ENCODE measurements at places on chromosomes 12 and 14.

DNA sequence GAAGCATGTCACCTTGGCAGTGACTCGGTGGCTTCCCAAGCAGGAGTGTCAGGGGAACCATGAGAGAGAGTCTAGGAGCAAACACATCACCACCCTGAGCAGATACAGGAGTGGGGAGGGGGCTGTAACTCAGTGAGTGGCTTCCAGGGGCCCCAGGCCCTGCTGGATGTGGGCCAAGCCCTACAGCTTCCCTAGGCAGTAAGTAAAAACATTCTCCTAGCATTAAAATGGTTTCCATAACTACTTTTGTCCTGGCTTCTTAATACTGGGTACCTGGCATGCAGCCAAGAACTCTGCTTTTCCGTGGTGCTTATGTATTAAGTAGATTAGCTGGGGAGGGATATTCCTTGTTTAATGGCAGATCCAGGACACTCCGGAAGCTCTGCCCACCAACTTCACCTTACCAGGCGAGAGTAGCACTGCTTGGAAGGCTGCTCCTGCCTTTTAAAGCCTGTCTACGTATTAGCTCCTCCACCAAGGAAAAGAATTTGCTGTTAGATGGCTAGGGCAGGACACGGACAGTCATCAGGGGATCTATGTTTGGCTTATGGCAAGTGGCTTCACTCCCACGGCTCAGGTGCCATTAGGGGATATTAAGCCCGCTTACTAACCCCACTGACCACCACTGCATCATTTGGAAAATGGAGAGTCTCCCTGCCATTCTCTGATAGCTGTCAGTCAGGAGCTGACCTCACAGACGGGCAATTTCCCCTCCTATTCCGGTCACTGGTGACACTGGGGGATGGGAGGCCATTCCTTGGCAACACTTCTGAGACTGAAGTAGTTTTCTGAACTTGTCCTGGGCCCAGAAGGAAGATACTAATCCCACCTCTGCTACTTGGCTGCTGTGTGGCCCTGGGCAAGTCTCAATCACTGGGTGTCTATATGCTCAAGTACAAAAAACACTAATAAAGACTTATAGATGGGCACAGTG is 22.8 kb downstream of the OTUB2 start:
- no peak for DNase-seq

GRCh38 chr12:30706476-30706875 is 10.8 kb upstream of the IPO8 start:
- DNase-seq: no peak

GRCh38 chr14:90425373-90425879 is 28.6 kb downstream of the CALM1 start:
- DNase-seq: no peak

- DNase-seq: no peak
Observed at GRCh38 chr12:124082687-124083086, 109.7 kb downstream of the ZNF664 start.

DNA sequence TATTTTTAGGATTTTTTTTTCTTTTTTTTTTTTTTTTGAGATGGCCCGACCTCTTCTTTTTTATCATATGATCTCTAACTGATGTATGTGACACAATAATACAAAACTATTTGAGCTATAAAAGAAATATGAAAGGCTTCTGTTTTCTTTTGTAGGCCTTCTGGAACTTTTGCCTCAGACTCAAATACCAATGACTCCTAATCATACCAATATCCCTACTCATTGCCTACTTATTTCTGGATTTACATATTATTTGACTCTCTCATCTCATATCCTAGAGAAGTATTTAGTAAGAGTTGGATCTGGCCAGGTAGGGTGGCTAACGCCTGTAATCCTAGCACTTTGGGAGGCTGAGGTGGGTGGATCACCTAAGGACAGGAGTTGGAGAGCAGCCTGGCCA is 12.7 kb upstream of the WDR89 start:
- peak; percentile 91 for DNase-seq

DNA sequence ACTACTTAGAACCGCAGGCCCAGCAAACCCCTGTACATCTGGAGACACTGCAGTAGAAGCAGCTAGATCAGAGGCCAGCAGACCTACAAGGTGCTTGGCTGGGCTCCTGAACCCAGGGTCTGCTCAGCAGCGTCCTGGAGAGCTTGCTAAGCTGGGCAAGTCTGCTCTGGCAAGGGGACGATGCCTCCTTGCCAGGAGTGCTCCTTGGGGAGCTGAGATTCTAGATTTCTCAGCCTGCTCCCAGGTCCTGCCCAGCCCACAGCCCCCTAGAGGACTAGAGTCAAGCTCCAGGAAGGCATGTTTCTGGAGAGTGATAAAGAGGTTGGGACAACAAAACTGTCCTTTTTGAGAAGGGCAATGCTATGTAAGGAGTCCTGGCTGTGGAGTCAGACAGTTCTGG is 60.3 kb downstream of the HSPB8 start:
- no peak for DNase-seq

DNA sequence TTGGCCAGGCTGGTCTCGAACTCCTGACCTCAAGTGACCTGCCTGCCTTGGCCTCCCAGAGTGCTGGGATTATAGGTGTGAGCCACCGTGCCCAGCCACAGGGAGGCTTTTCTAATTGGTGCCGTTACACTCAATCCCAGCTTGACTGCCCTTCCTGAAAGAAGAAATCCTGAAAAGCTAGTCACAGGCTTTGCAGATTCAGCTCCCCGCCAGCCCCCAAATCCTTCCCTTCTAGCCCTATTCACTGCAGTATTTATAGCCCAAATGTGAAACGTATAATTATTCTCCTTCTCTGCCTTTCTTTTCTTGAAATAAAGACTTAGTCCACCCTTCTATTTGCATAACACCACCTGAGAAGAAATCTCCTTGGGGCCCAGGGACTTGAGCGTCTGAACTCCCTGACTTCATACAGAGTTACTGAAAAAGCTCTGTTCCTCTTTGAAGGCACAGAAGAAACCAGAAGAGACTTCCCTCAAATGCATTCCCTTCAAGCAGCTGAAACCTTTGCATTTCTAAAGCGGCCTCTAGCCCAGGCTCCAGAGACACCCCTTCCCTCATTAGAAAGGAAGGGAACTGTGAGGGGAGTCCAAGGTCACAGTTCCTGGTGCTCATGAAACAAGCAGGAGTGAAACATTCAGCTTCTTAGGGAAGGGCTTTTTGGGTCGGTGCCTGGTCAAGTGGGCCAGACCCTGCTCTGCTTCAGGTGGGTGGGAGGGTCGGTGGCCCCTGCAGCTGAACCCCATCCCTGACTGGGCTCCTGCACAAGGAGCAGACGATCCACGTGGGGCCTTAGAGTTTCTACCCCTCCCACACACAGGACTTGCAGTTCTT is 42.3 kb upstream of the BATF start:
- no peak for DNase-seq

DNA sequence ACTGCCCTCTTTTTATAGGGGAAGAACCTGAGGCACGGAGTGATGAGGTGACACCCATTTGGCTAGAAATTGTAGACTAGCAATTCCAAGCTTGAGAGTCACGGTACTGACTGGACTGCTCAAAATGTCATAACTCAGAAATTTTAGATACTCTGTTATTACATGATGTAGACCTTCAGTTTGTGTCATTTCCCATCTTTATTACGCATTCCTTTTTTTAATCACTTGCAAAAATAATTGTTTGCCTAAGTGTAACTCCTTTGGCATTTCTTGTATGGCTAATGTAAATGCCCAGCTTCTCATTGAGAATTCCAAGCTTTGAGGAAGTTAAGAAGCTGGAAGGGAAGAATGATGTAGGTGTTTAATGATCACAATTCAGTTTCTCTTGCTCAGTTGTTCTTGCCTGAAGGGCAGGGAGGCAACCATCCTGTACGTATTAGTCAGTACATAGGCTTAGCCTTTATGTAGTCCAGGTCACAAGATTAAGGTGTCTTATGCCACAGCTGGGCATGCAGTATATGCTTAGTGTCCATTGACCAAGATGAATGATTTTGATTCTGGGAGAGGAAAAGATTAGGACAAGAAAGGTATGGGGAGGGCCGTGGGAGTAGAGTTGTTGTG is 68.2 kb upstream of the EVL start:
- peak; percentile 77 for DNase-seq

GRCh38 chr12:105567061-105567460 is 236.6 kb downstream of the C12orf75 start:
- DNase-seq: no peak

DNA sequence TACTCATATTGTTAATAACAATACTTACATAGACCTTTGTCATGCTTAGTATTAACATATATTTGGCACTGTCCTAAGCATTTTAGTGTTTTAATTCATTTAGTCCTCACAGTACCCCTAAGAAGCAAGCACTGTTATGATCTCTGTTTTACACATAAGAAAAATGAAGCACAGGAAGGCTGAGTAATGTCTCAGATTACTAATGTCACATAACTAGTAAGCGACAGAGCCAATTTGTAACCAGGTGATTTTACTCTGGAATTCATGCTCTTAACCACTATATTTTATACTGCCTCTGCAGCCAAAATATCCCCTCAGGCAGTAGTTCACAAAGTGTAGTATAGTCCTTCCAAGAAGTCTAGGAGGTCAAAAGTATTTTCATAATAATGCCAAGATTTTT is 20.3 kb downstream of the TMEM253 start:
- no peak for DNase-seq

DNA sequence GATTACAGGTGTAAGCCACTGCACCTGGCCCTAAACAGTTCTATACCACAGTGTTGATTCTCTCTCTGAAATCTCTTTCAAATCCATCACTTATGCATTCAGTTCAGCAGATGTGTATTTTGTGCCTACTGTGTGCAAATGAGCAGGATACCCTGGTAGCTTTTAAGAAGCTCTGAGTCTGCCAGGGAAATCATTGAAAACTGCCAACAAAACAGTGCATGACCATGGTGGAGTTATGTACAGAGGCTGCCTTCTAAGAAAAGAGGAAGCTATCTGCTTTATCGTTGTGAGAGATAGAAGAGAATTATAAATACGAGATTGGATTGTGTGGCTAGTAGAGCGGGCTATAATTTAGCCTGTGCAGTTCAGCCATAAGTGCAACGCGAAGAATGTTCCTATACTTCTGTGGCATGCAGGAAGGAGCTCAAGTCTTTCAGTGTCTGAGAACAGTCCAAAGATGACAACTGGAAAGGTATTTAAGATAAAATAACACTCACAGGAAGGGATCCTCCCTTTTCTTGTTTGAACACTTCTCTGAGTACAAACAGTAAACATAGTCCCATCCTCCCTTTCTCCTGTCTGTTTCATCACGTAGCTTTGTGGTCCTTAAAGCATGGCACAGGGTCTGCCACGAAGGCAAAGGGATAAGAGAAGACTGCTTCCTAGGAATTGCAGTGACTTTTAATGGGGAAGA is 4.3 kb downstream of the DIP2B start:
- DNase-seq: no peak

DNA sequence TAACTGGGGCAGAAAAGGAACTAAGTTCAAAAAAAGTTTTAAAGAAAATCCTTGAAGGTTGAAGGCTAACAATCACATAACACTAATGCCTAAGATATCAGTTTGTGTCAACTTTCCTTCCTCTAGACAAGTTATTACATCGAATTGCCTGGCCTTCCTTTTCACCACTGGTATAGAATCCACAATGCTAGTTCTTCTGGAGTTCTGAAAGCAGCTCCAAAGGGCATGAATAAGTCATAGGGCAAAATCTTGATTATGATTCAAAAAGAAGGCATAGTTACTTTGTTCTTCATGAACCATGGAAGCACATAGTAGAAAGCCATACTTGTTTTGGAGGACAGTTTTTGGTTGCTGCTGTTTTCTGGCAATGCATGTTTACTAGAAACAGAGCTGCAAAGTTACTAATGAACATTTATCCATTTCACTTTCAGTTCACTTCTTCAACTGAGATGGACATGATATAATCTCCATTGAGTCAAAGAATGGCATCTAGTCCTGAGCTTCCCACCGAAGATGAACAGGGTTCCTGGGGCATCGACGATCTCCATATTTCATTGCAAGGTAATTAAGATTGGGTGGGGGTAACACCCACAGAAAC is 56.0 kb downstream of the SYNE2 start:
- DNase-seq: no peak

DNA sequence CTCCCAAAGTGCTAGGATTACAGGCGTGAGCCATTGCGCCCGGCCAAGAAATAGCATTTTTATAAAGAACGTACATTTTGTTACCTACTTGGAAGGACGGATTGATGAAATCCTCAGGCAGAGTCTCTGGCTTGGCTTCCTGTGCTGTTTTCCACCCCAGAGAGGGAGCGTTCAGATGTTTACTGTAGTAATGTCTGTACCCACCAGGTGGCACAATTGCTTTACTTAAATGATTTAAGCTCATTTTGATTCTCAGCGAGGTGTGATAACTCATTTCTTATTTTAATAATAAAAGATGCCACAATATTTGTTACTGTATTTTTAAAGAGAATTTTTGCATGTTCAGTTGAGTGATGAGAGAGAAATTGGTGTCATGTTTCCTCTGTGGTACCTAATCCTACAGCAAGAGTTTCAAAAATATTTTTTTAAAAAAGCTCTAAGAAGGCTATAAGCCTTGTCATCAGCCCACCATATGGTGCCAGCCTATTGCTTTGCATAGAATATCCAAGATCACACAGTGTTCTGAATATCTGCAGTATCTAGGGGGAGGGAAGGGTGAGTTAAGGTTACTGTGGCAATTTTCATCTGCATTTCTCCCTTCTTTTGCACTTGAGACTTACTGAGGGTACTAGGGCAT is 82.6 kb upstream of the TRAF3 start:
- peak; percentile 74 for DNase-seq

- DNase-seq: peak; percentile 15
Observed at GRCh38 chr12:94832780-94833681, 170.5 kb downstream of the NDUFA12 start.

DNA sequence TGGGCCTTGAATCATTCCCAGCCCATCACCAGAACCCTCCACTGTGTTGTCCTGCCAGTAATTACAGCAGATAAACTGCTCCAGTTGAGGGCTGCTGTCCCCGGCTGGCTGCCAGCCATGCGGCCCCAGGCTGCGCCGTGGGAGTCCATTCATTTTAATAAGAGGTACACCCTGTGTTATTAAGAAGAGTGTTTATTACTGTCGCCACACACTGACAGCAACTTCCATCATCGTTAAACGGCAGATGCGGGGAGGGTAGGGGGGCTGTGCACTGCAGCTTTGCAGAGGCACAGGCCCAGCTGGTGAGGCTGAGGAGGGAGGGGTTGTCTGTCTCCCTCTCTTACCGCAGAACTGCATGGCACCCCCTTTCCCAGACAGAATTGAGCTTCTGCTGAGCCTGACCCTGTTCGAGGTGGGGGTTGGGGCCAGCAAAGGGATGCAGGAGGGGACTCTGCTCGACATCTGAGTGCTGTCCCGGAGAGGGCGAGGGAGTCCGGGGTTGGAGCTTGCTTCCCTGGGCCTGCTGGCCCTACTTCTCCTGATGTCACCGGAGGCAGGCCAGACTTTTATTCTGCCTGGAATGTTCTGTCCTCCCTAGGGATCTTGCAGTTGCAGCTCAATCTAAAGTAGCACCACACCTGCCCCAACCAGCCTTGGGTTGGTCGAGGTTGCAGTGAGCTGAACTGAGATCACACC is 33.8 kb upstream of the GPATCH2L start:
- no peak for DNase-seq

GRCh38 chr14:60212503-60213371 is 36.3 kb upstream of the PPM1A start:
- DNase-seq: no peak

DNA sequence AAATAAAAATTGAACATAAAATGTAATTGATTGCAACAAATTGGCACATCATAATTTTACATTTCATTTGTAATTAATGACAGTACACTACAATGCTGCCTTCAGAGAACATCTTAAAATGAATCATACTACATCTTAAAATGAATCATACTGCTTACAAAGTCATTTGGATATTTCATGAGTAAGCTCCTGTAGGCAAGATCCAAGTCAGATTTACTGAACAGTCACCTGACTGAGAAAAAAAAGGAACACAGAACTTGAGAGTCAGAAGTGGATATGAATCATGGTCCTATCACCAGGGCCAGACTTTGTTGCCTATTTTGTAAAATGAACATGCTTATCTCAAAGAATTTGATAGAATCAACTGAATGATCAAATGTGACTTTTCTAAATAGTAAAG is 32.7 kb upstream of the FBLN5 start:
- peak; percentile 90 for DNase-seq
